ENCODE measurements at places on chromosomes 1 and 21.
A peak's percentile ranks its signal among the peaks of the same experiment; 100 is the strongest.

DNA sequence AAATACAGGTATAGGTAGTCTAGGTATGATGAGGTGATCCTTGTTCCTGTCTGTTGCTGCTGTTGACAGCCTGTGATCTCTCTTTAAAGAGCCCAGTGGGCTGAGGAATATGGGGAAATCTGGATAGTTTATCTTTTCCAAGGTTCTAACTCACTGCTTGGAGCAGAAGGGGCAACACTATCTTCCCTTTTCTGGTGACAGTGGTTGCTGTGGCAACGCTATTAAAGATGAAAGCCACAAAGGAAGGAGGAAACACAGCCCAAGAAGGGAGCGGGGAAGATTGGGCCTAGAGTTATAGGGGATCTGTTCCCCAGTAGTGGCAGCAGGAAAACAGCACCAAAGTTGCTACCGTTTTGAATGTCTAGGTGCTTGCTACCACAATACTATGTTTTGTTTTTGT lies 8.8 kb downstream of the PCP4L1 start:
- DNase-seq: no peak

DNA sequence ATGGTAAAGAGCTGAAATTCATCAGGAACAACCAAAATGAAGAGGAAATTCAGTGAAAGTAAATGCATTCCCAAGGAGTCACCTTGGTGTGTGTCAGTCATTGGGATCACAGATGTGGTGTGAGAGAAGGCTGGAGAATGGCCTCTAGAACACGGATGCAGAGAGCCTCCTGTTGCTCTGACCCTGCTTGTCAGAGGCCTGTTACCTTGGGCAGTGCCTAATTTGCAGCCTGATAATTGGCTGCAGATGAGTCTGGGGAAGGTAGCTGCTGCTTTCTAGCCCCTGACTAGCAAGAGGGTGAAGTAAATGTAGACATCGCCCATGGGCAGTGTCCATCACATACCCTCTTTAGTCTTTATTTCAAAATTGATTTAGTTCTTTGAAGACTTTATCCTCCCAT lies 3.3 kb downstream of the GCSAML start:
- DNase-seq: peak; percentile 88

- DNase-seq: no peak
Measured at GRCh38 chr21:36528716-36529115, 48.8 kb upstream of the CLDN14 start.

- no peak for DNase-seq
Measured at GRCh38 chr1:168706391-168706992, 22.5 kb downstream of the DPT start.

- DNase-seq: no peak
Measured at GRCh38 chr1:247114351-247115140, 10.4 kb upstream of the ZNF669 start.
